T-cell (primary cell): ENCODE measurements at places on chromosomes 7 and 10. TPM values are rescaled to one million over a fixed set of nuclear protein-coding genes. Genes with fewer than 3 reads are reported as not detected.

DNA sequence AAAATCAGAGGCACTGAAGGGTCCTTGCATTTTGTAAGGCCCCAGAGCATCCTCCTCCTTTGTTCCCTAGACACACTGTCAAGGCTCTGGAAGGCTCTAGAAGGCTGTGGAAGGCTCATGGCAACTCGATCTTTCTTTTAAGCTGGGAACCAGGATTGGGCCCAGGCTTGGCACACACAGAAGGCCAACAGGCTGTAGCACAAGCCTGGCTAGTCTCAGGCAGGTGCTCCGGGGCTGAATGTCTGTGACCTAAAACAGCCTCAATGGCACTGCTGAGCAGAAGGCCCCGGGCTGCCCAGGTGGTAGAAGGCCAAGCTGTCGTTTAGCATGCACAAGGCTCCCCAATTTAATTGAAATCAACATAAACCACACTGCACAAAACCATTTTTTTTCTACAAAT is 55.7 kb downstream of the PRKAG2 start:
- H3K4me3 ChIP-seq: no peak overlapping the region
- no peak for DNase-seq
- H3K27ac ChIP-seq: no peak overlapping the region

DNA sequence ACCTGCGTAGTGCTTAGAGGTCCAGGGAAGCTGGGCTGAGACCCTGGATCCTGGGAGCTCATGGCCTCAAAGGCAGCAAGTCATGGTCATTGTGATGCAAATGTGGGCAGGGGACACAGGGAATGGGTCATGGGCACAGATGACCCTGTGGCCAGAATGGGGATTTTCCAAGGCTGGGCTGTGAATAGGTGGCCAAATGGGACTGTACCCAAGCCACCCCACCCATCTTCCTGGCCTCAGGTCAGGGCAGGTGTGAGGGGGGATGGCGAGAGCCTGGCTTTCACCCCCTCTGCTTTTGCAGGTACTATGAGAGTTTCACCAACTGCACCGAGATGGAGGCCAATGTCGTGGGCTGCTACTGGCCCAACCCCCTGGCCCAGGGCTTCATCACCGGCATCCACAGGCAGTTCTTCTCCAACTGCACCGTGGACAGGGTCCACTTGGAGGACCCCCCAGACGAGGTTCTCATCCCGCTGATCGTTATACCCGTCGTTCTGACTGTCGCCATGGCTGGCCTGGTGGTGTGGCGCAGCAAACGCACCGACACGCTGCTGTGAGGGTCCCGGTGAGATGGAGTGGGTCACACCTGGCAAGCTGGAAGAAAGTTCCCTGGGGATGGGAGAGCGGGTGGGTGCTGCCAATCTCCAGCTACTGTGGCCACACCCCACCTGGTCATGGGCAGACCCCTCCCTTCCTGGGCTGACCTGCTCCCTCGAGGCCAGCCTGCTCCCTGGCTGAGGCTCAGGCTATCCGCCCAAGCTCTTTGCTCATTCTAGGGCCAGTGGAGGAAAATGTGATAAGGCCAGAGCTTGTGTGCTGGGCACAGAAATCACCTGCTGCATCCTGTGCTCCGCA is 25.5 kb downstream of the RAMP3 start:
- H3K27ac ChIP-seq: no peak overlapping the region
- no peak for DNase-seq
- no peaks in the 10 kb centered on the region for H3K36me3 ChIP-seq
- no peaks in the 10 kb centered on the region for H3K4me1 ChIP-seq
- H3K4me3 ChIP-seq: no peak overlapping the region

- no peak overlapping the region for H3K4me3 ChIP-seq
- DNase-seq: no peak
- H3K27me3 ChIP-seq: no peaks in the 10 kb centered on the region
- no peak overlapping the region for H3K27ac ChIP-seq
These were observed 274.1 kb upstream of the COBL start for GRCh38 chr7:51590746-51591145.

DNA sequence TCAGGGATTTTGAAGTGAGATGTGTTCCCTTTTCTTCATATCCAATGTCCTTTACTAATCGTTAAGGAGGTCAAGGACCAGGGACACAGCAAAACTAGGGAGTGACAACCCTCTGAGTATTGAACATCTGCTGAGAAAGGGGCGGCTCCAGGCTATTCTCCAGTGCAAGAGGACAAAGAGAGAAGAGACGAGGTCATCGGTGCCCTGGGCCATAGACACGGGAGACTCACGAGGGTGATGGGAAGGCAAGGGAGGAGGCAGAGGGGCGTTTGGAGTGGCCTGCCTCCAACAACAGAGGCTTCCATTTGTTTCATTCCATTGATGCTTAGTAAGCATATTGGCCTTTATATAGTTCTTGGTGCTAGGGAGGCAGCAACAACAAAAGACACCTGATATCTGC is 268.4 kb downstream of the CXCL12 start:
- H3K4me3 ChIP-seq: no peak overlapping the region
- H3K36me3 ChIP-seq: no peaks in the 10 kb centered on the region
- no peaks in the 10 kb centered on the region for H3K27me3 ChIP-seq
- DNase-seq: no peak
- H3K4me1 ChIP-seq: no peaks in the 10 kb centered on the region

The TRIL gene
- not detected for total RNA-seq

The OR6V1 gene
- not detected for total RNA-seq
